Activated CD4-positive, alpha-beta T cell treated with anti-CD3 and anti-CD28 coated beads for 4 hours (primary cell): ENCODE measurements at places on chromosomes 2 and 18.

- no peak for DNase-seq
Measured at GRCh38 chr2:99662761-99663341, 173.0 kb upstream of the REV1 start.

DNA sequence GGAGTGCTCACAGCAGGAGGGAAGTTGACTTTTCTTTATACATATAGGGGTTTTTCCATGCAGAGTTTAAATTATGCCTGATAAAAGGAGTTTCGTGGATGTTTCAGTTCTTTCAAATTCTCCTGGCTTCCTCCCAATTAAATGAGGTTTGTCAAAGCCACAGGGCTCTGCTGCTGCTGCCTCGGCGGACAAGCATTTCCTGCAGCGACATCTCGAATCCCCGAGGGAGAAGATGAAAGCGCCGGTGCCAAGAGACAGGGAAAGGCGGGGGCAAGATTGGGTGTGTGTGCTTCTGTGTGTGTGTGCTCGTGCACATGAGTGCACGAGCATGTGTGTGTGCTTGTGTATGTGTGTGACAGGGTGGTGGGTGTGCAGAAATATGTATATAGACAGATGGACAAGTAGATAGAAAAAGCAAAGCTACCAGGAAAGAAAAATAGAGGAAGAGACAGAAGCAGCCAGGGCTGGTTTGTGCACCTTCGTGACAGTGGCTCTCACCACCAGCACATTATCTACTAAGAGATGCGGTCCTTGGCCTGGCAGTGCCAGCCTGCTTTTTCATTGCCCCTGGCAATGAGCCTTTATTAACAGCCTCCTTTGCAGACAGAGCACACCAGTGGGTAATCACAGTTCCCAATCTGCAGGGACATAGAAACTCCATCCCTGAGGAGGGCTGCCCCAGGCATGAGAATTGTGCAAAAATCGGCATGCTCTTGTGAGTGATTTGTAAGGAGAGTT is 76.2 kb downstream of the CDK15 start:
- no peak for DNase-seq

DNA sequence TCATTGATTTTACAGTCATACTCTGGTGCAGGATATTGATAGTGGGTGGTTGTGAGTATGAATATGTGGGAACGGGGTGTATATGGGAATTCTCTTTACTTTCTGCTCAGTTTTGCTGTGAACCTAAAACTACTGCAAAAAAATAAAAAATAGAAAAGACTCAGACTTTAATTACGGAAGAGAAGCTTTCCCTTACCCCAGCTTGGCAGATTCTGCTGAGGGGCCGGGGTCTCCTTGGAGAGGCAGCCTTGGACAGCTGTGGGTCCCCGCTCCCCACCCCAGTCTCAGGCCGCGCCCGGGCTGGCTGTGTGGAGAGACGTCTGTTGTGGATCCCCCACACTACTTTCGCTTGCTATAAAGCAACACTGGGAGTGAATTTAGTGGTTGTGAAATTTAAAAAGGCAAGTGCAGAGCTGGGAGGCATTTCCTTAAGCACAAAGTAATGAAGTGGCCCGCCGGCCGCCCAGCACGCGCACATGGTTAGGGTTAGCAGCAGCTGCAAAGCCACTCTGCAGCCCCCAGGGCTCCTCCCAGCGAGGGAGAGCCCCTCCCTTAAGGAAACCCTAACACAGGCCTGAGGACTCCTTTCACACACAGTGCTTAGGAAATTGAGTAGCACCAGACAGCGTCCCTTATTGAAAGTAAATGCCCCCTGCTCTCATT is 102.4 kb downstream of the DDX1 start:
- DNase-seq = no peak

GRCh38 chr2:74843899-74844298 is 10.0 kb downstream of the HK2 start:
- peak; percentile 36 for DNase-seq

DNA sequence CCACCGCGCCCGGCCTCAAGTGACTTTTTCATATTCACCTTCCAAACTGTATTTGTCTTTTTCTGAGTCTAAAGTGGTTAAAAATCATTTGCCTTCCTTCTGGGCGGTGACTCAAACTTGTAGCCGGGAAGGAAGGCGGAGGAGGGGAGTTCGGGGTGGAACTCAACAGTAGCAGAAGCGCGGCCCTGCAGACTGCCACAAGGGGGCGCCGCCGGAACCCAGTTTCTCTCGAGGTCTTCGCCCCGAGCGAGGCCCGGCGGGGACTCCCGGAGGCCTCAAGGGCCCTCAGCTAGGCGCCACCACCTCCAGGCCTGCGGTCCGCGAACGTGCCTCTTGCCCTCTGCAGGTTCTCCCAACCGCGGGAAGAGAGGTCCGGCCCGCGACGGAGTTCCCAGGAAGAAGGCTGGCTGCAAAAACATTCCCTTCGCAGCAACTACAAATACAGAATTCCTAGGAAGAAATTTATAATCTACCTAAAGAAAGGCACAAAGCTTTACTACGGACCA is 16.8 kb upstream of the ITM2C start:
- peak; percentile 88 for DNase-seq

DNA sequence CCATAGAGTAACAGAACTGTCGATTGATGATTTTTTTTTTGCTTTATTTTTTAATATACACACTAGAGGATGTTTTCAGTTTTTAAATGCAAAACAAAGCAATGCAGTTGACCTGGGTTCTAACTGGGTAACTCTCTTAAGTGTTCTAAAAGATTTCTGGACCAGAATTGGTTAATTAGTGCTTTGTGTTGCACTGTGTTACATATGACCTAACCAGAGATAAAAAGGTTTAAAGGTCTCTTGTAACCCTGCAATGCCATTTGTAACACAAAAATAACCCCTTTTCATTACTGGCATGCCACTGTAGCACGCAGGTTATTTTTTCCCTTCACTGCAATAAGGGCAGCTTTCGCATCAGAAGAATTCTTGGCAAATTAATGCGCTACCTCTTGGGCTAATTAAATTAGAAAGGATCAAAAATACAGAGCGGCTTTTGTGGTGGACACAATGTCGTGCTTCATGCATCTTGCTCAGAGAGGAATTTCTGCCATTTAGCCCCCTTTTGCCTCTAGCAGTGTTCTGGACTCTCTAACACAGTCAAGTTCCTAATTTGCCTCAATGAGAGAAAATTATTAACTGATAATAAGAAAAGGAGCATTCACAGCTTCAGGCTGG is 250.8 kb upstream of the ZEB2 start:
- no peak for DNase-seq

DNA sequence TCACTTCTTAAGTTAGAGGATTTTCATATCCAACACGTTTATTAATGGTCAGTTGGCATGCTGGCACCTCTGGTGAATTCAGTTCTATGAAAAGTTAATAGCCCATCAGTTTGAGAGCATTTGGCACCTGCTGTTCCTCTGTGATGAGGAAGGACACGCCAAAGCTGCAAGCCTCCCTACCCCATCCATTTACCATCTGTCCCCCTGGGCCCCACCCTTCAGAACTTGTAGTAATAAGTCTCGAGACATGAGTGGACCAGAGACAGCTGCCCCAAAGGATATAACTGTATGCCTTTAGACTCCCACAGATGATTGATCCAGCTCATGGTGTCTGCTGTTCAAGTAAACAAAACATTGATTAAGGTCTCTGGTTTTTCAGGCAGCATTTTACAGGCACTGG is 6.3 kb downstream of the OST4 start:
- DNase-seq = no peak

DNA sequence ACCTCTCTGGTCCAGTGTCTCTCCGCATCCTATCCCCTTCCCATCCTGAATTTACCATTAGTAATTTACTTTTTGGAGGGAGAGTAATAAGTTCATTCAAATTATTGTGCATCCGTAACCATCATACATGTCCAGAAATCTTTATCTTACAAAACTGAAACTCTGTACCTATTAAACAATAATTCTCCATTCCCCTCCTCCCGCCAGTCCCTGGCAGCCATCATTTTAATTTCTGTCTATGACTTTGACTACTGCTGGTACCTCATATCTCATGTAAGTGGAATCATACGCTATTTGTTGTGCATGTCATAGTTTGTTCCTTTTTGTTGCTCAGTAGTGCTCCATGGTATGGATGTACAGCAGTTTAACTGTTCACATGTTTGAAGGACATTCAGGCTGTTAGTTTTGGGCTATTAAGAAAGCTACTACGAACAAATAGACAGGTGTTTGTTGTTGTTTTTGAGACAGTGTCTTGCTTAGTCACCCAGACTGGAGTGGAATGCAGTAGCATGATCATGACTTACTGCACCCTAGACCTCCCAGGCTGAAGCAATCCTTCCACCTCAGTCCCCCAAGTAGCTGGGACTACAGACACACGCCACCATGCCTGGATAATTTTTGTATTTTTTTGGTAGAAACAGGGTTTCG is 2.0 kb downstream of the LIMS1 start:
- DNase-seq = no peak

- no peak for DNase-seq
Measured at GRCh38 chr2:28047681-28048080, 157.2 kb downstream of the BABAM2 start.

DNA sequence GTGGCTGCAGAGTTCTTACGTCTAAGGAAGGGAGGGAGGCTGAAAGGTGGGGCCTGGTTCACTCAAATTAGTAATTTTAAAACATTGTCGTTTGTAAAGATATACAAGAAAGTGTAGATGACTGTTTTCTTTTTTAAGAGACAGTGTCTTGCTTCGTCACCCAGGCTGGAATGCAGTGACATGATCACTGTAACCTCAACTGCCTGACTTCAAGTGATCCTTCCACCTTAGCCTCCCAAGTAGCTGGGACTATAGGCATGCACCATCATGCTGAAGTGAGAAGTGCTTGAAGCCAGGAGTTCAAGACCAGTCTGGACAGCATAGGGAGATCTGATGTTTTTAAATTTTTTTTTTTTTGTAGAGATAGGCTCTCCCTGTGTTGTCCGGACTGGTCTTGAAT is 52.9 kb downstream of the HNRNPLL start:
- DNase-seq = no peak

DNA sequence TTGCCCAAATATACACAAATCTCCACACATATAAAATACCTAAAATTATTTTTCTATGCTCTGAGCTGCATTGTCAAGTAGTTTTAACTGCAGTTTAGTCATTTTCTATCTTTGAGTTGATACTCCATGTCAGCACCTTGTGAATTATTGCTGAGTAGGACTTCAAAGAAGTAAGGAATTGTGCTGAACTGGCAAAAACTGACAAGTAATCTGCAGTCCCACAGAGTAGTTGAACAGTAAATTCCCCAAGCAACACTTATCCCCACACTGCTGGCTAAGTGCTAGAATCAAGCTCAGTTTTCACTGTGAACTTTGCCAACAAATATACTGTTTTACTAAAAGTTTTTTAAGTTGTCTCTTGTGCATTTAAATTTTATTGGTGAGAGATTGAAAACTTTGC is 141.8 kb upstream of the ST6GAL2 start:
- DNase-seq = no peak

GRCh38 chr2:105682401-105682800 is 62.3 kb upstream of the NCK2 start:
- DNase-seq = no peak

DNA sequence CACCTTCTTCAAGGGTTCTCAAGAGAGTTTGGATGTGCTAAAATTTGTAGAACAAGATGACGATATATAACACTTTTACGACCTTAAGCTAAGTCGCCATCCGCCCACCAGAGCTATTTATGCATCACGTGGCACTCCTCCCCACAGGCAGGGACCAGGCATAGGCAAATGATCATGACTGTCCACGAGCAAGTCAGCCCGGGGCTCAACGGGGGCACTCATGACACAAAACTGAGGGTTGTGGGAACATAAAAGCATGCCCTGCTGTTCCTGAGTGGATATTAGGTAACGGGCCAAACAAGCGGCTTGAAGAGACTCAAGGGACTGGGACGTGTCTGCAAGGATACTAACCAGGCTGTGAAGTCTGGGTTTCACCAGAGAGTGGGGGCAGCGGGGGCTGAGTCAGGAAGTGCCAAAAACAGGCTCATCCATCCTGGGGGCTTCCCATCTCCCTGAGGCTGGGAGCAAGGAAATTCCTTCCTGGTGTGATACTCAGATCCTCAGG is 58.1 kb downstream of the FAM178B start:
- DNase-seq = no peak
